Uterine smooth muscle cell (primary cell): ENCODE measurements at places on chromosomes 2 and 18. TPM values are rescaled to one million over a fixed set of nuclear protein-coding genes. Genes with fewer than 3 reads are reported as not detected.

MCM6 gene
- 22.6 and 50.7 TPM in 2 replicates for total RNA-seq

ST8SIA5 gene
- under 0.01 and 0.12 TPM in 2 replicates for total RNA-seq

COLEC12 gene
- 7.2 and 13.2 TPM in 2 replicates for total RNA-seq

TUBA4B gene
- 0.11 TPM in 1 of 2 replicates, not detected in the other for total RNA-seq

IL1B gene
- total RNA-seq: 0.77 and 1.7 TPM in 2 replicates
